Kidney (tissue), 22 donors: ENCODE measurements at places on chromosomes 13 and 19.

- no peak for DNase-seq
Measured at GRCh38 chr13:46995874-46996273, 99.0 kb upstream of the HTR2A start.

GRCh38 chr13:38090913-38091312 is 221.3 kb upstream of the TRPC4 start:
- no peak for DNase-seq

- no peak for DNase-seq
Measured at GRCh38 chr13:57878291-57878690, 246.7 kb downstream of the PCDH17 start.

DNA sequence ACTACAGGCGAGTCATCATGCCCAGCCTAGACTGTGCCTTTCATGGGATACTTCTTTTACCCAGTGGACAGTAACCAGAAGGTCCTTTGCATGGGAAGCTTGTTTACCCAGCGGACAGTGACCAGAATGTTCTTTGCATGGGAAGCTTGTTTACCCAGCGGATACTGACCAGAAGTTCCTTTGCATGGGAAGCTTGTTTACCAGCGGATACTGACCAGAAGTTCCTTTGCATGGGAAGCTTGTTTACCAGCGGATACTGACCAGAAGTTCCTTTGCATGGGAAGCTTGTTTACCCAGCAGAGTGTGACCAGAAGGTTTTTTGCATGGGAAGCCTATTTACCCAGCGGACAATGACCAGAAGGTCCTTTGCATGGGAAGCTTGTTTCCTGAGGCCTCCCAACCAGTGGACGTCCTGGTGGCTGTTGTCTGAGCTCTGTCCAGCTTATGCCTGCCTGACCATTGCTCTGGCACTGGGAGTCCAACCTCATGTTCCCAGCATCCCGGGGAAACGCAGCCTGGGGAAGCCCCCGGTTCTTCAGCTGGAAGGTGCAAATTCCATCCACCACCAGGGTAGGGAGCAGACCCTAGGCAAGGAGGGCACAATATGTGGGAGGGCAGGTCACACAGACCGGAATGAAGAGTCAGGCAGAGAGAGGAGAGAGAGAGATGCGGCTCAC is 41.6 kb upstream of the PDCD5 start:
- no peak for DNase-seq

DNA sequence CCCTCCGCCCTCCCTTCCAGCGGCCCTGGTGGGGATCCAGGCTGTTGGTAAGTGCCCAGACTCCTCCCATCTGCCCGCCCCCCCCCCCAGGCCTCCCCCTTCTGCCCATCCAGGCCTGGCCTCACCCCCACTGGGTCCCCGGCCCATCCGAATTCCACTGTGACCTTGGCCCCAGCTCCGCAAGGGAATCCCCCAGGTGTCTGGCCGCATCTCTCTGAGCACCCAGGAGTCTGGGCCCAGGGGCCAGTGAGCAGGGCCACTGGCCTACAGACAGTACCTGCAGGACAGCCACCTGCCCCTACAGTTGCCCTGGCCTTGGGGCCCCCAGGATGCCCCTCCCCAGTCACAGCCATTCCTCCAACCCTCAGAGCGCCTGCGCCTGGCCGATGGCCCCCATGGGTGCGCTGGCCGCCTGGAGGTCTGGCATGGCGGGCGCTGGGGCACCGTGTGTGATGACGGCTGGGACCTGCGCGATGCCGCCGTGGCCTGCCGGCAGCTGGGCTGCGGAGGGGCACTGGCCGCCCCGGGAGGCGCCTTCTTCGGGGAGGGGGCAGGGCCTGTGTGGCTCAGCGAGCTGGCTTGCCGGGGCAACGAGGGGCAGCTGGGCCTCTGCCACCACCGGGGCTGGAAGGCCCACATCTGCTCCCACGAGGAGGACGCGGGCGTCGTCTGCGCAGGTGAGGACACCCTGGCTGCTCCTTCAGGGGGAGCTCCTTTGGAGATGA is 912 bp downstream of the SSC5D start:
- DNase-seq, result peak; percentile 72

DNA sequence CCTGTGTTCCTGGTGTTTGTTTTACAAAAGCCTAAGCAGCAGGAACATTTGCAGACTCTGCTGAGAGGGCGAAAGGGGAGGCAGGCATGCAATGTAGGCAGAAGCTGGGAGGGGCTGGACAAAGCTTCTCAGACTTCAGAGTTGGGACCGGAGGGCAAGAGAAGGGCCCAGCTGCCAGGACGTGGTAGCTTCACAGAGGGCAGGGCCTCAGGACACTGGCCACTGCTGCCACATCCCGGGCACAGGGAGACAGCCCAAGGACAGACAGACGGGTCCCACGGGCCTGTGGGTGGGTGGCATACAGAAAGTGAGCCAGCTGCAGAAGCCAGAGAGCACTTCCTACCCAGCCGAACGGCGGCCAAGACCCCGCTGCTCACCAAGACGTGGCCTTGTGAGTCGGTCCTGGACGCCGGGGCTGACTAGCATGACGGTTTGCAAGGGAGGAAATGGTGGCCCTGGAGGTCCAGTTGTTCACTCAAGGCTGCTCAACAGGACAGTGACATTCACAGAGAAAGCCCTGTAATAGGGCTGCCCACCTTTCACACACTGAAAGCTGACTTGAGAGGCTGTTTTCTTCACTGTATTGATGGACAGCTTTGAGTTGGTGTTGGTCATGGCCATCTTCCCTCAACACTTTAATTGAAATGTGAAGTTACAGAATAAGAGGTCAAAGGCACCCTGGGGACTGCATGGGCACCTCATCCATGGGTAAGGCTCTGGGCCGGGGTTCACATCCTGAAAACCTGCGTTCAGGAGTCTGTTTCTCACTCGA is 23.7 kb upstream of the TFDP1 start:
- DNase-seq, result no peak

GRCh38 chr13:41398494-41399170 is 58.7 kb upstream of the RGCC start:
- peak; percentile 20 for DNase-seq

DNA sequence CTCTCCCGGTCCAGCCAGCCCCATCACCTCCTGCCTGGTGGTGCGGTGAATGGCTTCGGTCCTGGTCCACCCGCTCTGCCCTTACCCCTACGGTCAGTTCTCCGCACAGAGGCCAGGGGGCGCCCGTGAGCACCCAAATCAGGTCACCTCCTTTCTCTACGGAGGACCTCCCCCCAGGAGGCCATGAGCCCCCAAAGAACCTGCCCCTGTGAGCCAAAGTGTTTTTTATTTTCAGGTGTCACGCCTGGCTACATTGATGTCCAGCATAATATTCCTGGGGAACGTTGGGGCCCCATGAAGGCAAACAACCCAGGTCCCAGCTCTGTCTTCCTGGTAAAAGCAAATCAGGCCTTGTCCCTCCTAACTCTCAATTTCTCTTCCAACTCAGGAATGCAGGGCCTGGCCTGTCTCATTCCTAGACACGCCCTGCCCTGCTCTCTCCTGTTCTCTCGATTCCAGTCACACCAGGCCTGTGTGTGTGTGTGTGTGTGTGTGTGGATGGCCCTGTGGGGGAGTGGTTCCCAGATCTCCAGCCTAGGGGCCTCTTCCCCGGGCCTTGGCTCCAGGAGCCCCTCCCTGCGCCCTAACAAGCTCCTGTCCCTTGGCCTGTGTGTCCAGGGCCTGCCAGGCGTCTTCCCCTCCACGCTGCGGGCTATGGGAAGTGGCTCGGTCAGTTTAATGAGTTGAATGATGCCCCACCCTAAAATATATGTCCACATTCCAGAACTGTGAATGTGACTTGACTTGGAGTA is 9.7 kb upstream of the GIPC1 start:
- DNase-seq, result peak; percentile 85

GRCh38 chr13:91375116-91375729 is 23.2 kb upstream of the GPC5 start:
- no peak for DNase-seq

GRCh38 chr13:90414691-90415596 is 932.5 kb upstream of the MIR17HG start:
- DNase-seq, result peak; percentile 4

GRCh38 chr19:53880711-53881481 is 1.1 kb upstream of the PRKCG start:
- DNase-seq, result no peak

GRCh38 chr13:22112956-22113745 is 442.3 kb downstream of the FGF9 start:
- no peak for DNase-seq

DNA sequence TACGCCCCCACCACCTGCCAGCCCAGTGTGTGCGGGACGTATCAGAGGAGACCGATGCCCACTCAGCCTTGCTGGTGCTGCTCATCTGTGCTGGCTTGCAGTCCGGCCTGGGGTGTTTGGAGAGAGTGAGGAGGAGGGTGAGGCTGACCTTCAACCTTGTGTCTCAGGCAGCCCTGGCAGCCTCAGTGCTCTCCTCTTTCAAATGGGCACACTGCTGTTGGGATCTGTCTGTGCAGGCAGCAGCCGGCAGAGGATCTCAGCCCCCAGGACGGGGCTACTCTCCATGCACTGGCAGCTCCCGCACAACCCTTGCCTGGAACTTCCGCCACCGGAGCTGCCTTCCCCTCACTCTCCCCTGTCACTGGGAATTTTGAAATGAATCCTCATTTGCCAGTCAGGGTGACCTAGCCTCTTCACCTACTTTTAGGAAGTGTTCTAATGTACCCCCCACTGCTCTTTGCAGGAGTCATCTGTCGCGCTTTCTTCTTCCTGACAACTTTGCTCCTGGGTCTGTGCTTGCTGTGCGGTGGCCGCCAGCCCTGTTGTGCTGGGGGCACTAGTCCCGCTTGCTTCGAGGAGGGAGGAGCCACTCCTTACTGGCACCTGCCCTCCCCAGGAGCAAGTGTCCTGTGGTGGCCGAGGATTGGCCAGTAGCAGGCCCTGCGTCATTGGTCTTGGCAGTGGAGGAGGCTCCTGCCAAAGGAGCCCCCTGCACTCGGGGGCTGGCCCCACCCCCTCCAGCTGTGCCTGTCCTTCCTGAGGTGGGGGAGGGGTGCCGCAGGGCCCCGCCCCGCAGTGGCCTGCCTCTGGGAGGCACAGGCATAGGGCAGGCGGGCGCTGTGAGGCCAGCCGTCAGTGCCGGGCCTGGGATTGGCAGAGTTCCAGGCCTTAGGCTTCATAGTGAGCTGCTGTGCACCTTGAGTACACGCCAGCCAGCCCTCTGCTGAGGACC is 53.4 kb downstream of the TSSK6 start:
- DNase-seq, result peak; percentile 91

- DNase-seq, result no peak
Measured at GRCh38 chr19:47587295-47587694, 14.3 kb upstream of the ZNF541 start.

DNA sequence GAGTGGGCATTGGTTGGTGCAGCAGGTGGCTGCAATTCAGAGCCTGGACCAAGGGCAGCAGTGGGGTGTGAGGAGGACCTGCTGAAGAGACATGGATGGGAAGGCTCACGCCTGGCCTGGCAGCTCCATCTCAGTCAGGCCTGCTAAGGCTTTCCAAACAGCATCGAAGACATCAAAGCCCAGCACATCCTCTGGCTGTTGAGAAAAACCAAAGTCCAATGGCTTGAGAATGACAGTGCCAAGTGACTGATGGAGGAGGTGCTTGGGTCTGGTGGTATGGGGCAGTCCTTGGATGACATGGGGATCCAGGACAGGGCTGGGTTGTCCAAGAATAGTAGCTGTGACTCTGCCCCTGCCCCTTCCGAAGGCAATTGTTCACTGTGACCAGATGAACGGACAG is 19.0 kb upstream of the XPO4 start:
- DNase-seq, result no peak

DNA sequence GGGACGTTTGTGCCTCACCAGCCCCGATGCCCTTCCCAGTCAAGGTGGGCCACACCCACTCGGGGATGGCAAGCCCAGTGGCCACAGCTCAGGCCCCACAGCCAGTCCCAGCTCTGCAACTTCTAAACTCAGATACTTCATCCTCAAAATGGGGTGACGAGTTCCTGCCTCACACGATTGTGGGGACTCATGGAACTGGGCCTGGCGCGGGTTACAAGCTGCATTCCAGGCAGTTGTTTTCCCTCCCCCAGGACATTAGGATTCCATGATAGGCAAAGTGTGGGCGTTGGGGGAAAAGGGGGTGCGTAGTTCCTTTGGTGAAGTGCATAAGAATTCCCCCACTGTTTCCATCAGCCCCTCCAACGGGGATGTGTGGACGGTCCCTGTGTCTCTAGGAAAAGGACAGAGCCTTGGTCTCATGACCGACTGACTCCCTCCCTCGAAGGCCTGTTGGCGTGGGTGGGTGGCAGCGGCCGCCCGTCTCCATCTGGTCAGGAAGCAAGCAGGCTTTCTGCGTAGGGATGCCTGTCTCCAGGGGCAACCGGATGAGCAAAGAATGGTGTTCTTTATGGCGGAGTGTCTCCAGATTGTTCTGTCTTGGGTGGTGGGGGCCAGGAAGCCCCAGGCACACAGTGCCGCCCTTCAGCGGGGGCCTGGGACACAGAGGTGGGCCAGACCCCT is 21.1 kb upstream of the NPAS1 start:
- no peak for DNase-seq

DNA sequence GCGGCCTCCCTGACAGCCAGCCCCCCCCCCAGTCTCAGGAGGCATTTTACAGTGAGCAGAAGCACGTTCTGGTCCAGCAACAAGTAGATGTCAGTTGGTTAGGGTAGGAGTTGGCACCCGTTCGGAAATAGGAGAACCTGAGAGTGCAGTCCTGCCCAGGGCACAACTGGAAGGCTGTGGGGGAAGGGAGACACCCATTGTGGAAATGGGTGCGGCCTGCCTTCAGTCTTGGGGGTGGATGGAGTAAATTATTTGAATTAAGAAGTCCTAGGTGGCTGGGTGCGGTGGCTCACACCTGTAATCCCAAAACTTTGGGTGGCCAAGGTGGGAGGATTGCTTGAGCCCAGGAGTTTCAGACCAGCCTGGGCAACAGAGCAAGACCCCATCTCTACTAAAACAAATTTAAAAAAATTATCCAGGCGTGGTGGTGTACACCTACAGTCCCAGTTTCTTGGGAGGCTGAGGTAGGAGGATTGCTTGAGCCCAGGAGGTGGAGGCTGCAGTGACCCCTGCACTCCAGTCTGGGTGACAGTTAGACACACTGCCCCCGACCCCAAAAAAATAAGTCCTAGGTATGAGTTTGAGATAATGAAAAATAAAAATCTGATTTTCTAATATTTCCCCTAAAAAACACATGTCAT is 1.2 kb downstream of the CIRBP start:
- DNase-seq, result no peak
